Ascending aorta (tissue), 2 donors: ENCODE measurements at places on chromosomes 5 and 9.

GRCh38 chr5:95822542-95823181, at the start of gene GLRX:
Gene GLRX, minus strand, starts transcription at chr5:95822726. Its CDS starts 64 bp downstream, at chr5:95822662.
- DNase-seq = peak; percentile 88

DNA sequence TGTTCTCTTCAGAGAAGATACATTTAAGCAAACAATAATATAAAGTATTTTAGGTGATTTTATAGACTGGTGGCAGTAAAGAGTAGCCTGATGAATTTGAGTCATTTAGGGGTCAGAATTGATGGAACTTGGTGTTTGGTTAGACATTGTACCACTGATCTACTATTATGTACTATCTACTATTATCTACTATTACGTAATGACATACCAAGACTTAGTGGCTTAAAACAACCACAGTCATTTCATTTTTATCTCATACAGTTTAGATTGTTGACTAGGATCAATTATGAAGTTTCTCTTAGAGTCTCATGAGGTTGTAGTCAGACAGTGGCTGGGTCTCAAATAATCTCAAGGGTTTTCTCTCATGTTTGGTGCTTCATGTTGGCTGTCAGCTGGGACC, 54.0 kb downstream of the PPIP5K2 start:
- DNase-seq = no peak

GRCh38 chr5:72205431-72206009, 98.2 kb downstream of the MAP1B start:
- DNase-seq = no peak

GRCh38 chr5:164052536-164053093, 547.2 kb downstream of the MAT2B start:
- no peak for DNase-seq

DNA sequence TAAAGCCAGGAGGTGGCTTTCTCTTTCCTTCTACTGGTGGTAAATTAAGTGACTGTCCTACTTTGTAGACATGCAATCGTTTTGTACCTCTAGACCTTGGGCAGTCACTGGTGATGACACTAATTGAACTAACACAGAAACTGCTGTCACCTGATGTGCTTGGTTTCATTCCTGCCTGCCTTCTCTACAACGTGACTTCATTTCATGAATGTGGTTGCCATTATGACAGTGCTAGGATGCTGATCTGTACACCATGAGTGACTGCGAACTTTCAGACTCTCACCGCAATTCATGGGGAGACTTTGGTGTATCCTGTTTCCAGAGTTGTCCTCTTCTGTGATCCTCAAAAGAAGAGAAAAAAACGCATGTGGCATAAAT, 47.5 kb downstream of the UBE2QL1 start:
- no peak for DNase-seq

DNA sequence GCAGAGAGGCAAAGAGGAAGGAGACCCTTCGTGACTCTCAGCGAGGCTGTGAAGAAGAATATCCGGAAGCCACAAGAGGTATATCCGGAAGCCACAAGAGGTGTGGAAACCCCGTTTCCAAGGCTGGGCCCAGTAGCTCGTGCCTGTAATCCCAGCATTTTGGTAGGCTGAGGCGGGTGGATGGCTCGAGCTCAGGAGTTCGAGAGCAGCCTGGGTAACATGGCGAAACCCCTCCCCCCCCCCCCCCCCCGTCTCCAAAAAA, 612 bp upstream of the BBLN start:
- no peak for DNase-seq

- DNase-seq = no peak
Measured at GRCh38 chr5:98989727-98990126, 60.9 kb upstream of the CHD1 start.

GRCh38 chr5:56410696-56411095, 177.6 kb upstream of the ANKRD55 start:
- DNase-seq = no peak

GRCh38 chr5:180639741-180640610, 9.4 kb downstream of the FLT4 start:
- no peak for DNase-seq

GRCh38 chr9:127570533-127571111, 41.5 kb upstream of the STXBP1 start:
- DNase-seq = no peak

- DNase-seq = no peak
Measured at GRCh38 chr5:67061511-67061910, 135.1 kb downstream of the CD180 start.
